ENCODE measurements at places on chromosomes 13 and 19.

- no peak for DNase-seq
Observed at GRCh38 chr19:8910775-8911414, 78.7 kb downstream of the MBD3L1 start.

DNA sequence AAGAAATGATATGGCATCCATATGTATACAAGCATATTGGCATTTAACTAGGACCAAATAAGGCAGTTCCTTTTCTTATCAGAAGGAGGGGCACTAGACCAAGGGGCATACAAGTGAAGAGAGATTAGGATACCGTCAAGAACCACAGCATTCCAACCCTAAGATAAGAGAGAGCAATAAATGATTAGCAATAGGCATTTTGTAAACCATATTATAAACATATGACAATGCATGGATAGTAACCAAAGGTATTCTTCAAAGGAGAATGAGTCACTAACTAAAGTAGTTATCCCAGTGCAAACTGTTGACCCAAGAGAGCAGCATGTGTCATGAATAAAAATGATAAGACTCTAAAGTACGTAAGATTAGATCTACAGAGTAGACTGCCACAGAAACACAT lies 500.9 kb upstream of the HTR2A start:
- no peak for DNase-seq

GRCh38 chr13:31101472-31102170 lies 60.1 kb downstream of the HSPH1 start:
- no peak for DNase-seq

GRCh38 chr13:26711211-26711610 lies 49.4 kb downstream of the GPR12 start:
- DNase-seq = no peak

Data from muscle of arm (tissue), 14 donors.